ENCODE measurements at places on chromosomes 4 and X.

GRCh38 chr4:47642191-47642830, 157.2 kb downstream of the ATP10D start:
- DNase-seq: no peak

DNA sequence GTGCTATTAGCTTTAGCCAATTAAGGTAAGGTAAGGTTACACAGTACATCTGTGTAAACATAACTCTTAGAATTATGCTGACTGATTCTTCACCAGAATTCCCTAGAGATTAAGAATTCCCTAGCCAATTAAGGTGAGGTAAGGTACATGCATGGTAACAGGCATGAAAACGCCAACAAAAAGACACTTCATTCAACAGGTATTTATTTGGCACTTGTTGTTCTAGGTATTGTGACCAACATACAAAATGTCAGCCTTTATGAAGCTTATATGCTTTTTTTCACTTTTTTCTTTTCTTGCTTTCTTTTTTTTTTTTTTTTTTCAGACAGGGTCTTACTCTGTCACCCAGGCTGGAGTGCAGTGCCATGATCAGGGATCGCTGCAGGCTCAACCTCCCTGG, 47.2 kb downstream of the EDNRA start:
- no peak for DNase-seq

GRCh38 chrX:148874636-148875246, 374.3 kb downstream of the AFF2 start:
- DNase-seq: no peak

- no peak for DNase-seq
Observed at GRCh38 chrX:51878056-51878455, 15.4 kb upstream of the MAGED1 start.

GRCh38 chr4:10891866-10892265, 207.3 kb upstream of the CLNK start:
- DNase-seq: peak; percentile 26

DNA sequence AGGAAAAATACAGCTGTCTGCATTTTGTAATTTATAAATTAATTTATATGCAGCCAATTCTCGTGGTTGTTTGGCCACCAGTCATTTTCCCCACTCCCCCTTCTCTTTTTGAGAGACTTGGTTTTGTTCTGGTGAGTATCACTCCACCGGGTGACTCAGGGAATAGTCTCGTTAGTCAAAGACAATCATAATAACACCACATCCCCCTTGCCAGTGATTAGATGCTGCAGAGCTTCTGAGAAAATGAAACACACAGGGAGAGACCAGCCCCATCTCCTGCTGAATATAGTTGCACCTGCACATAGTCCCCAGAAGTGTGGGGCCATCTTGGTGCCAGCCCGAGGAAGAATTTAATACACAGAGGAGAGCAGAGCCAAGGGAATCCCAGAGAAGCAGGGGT, 8.0 kb upstream of the FNIP2 start:
- DNase-seq: no peak

- DNase-seq: no peak
Observed at GRCh38 chr4:8033829-8034528, 94.3 kb upstream of the AFAP1 start.

GRCh38 chr4:180512801-180513475, 1730.3 kb upstream of the TENM3 start:
- DNase-seq: no peak

- peak; percentile 67 for DNase-seq
Observed at GRCh38 chr4:132299841-132300240, 849.3 kb upstream of the PCDH10 start.

GRCh38 chr4:114727461-114727860, 128.9 kb downstream of the UGT8 start:
- DNase-seq: no peak

DNA sequence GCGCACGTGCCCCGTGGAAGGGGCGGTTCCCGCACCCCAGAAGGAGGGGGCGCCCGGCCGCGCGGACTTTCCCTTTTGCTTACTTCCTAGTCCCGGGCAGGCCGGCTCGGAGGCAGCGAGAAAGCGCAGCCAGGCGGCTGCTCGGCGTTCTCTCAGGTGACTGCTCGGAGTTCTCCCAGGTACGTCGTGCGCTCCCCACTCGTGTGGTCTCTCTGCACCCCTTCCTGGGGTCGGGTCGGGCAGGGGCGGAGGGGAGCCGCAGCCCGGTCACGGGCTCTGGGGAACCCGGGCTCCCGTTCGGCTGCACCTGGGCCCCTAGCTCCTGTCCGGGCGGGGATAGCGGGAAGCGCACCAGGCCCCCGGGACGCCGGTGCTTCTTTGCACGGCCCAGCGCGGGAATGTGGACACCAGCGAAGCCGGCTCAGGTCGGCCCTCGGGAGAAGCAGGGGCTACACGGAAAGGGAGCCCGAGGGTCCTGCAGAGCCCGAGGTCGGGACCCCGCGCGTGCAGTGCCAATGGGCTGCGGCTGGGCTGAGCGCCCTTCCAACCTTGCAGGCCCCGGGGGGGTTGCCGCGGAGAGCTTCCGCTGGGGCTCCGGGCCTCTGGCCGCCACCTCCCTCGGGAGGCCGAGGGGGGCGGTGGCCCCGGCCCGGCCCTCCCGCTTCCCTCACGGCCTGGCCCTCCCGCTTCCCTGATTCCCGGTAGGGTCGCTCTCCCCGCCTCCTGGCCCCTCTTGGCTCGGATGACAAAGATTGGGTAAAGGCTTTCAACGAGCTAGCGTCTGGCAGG, at the start of gene TLR2:
TLR2 (plus strand) TSS at position 99 of the 789 bp plus-strand sequence. CDS start 18,628 bp downstream, outside the sequence.
- no peak for DNase-seq

DNA sequence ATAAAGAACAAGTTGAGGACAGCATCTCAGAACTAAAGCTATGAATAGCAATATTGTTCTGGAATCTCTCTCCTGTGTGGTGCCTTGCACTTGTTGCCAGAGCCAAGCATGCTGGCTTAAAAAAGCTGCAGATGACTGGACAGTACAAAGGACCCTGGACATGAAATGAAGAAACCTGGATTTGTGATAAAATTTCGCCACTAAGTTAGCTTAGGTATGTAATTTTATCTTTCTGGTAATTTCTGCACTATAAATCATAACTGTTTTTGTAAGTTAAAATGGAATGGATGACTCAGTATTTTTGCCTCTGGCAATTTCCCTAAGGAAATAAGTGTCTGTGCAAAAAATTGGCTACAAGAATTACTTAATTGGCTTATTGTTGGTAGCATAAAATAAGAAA, 317.2 kb downstream of the CAMK2D start:
- DNase-seq: no peak

- peak; percentile 16 for DNase-seq
Observed at GRCh38 chr4:112765317-112765974, 128.5 kb downstream of the LARP7 start.

- DNase-seq: no peak
Observed at GRCh38 chr4:1090465-1091440, 22.6 kb downstream of the RNF212 start.

GRCh38 chrX:68983004-68983857, 154.4 kb downstream of the EFNB1 start:
- DNase-seq: no peak

DNA sequence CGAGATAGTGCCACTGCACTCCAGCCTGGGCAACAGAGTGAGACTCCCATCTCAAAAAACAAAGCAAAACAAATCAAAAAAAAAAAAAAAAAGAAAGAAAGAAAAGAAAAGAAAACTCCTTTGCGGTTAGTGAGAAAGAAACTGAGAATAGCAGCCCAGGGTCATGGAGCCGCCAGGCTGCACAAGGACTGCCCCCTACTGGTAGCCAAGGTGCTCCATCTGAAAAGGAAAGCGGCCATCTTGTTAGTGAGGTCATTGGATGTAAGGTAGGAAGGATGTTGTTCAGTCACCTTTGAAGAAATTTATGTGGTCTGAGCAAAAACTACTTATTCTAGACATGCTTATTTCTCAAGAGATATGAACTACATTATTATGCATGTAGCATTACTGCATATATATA, 660.6 kb upstream of the TENM3 start:
- no peak for DNase-seq

DNA sequence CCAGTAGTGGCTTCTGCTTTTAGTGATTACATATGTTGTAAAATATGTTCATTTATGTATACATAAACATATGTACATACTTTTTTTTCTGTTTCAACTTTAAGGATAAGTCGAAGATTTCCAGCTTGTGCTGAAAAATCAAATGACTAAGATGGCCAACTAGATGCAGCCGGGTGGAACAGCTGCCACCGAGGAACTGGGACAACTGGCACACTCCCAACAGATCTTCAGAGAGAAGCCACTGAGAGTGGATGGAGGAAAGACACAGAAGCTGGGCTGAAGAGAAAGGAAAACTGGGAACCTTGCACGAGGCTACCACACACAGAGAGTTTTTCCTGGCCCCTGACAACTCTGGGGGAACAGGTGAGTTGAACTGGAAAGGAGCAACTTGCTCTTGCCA, 207.5 kb downstream of the FAM47B start:
- no peak for DNase-seq

GRCh38 chr4:154184238-154184637, 307.4 kb downstream of the DCHS2 start:
- DNase-seq: no peak

DNA sequence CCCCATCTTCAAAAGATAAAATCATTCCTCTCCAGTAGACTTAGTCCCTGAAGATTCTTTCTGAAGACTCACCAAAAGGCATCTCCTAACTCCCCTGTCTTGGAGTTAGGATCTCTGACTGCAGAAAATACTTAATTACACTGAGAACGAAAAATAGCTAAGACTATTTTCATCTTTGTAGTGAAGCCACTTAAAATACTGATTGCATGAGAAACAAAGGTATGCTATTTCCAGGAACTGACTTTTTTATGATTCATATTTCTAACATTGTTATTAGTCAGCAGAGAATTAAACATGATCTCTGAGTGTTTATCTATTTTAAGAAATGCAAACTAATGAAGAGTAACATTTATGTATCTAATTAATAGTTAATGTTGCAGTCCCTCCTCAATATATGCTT, 71.8 kb upstream of the NR3C2 start:
- no peak for DNase-seq

DNA sequence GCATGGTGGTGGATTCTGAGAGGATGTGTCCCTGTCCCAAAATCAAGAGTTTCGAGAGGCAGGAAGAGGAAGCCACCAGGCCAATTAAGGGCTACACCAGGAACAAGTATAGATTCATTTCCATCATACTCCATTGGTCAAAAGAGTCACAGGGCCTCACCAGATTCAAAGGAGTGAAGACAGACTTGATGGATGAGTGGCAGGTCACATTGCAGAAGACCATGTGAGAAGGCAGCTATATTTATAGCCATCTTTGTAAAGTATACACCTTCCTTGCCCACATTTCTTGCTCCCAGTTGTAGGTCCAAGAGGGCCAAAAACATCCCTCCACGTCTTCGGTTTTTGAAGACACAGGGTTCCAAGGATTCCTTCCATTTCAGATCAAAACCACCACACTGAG, 406.0 kb downstream of the BCOR start:
- DNase-seq: no peak

- no peak for DNase-seq
Observed at GRCh38 chr4:7055990-7056325, 11.9 kb downstream of the GRPEL1 start.

DNA sequence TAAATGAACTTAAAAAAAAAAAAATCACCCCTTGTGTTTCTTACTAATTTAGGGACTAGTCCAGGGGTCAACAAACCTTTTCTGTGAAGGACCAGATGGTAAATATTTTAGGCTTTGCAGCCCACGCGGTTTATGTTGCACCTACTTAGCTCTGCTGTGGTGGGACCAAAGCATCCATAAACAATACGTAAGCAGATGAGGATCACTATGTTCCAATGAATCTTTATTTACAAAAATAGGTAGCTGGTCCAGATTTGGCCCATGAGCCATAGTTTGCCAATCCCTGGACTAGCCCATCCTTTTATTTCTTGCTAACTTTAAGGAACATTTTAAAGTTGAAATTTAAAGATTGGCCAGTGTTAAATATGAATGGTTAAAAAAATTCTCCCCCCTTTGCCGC, 95.3 kb downstream of the AFF1 start:
- no peak for DNase-seq

DNA sequence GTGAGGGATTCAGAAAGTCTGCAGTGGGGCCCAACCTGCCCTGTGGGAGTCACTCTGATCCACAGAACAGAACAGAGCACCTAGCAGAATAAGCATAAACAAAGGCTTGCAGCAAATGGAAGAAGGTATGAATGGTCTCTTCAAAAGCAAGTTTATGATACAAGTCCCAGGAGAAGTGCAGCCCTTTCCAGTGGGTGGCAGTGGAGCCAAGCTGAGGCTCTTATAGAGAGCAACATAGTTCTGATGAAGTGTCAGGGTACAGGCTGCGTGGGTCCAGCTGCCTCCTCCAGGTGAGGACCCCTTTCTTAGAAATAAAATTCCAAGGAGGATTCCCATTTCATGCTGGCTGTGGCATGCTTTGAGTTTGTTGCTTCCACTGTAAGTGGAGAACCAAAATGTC, 88.8 kb upstream of the PAK3 start:
- DNase-seq: no peak

GRCh38 chr4:152559641-152560040, 23.7 kb upstream of the FBXW7 start:
- no peak for DNase-seq

- DNase-seq: no peak
Observed at GRCh38 chrX:24774650-24775049, 80.9 kb downstream of the POLA1 start.

DNA sequence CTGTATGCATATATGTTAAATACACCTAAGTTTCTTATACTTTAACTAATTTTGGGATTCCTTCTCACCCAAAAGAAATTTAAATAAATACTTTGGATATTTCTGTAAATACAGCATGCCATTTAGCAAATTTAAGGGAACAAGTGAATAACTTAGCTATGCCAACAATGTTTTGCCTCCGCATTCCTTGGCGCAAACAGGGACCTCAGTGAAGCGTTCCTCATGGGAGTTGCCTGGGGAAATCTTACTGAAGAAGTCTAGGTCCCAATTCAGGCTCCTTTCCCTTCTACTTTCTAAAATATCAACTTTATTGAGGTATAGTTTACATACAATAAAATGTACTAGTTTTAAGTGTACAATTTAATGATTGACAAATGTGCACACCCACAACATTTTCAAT, 25.0 kb downstream of the COL4A5 start:
- no peak for DNase-seq

GRCh38 chrX:19005909-19006308, 22.0 kb upstream of the PHKA2 start:
- DNase-seq: no peak

GRCh38 chr4:173506597-173507211, 23.3 kb downstream of the HAND2 start:
- DNase-seq: no peak

DNA sequence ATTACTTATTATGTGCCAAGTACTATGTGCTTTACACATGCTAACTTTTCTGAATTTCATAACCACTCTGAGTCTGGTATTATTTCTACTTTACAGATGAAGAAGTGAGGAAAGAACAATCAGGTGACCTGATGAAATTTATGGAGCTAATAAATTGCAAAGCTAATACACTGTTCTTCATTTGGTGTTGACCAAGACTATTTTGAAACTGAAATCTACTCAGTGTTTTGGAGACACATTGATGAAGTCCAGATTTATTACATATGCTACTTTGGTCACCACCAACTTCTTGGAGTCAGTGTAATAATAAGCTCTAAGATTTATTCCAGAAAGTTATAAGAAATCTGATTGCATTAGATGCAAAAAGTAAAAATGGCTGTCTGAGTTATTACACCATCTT, 637.9 kb downstream of the FAT4 start:
- DNase-seq: no peak

GRCh38 chrX:51614353-51615012, 4.2 kb downstream of the CENPVL3 start:
- peak; percentile 38 for DNase-seq

GRCh38 chr4:141458501-141458900, 177.9 kb upstream of the IL15 start:
- DNase-seq: no peak

Data from NCI-H1105 treated with DMSO at 0.1 percent for 48 hours (cell line).